Neural crest cell (in vitro differentiated cells): ENCODE measurements at places on chromosomes 2 and 18.
A peak's percentile ranks its signal among the peaks of the same experiment; 100 is the strongest.

- peak; percentile 22 for DNase-seq
Measured at GRCh38 chr2:120892967-120893667, 157.4 kb downstream of the GLI2 start.

- no peak for DNase-seq
Measured at GRCh38 chr2:173997269-173997668, 32.1 kb upstream of the SP3 start.

GRCh38 chr18:75071484-75071785, 137.5 kb downstream of the PTGR3 start:
- DNase-seq = no peak

GRCh38 chr2:10438688-10439087, 9.4 kb downstream of the ODC1 start:
- no peak for DNase-seq

DNA sequence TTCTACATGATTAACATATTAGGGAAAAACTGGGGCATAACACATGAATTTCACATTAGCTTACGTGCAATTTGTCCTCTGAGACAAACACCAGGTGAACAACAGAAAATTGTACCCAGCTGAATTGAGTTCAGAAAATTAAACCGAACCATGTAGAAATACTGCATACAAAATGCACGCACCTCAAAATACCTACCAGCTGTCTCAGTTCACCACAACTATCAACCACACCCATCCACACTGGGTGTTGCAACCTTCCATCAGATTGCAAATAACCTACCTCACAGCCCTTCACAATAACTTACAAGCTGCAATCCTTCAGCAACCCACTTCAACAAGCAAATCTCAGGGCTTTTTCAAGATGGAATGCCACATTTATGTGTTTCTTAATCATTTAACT, 55.9 kb downstream of the UNC50 start:
- no peak for DNase-seq

DNA sequence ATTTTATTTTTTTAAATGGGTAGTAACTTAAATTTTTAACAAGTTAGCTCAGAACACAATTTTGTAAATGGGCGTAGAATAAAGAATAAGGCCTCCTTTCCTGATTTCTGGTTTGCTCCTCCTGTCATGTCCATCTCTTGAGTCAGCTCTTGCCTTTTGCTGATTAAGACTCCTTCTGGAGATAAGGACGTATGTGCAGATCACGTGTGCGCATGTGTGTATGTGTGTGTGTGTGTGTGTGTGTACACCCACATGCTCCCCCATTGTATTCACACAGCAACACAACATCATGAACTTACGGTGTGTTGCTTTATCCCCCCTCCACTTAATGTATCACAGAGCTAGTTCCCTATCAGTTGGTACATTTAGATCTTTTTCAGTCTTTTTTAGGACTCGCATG, 182.9 kb downstream of the PRKCE start:
- DNase-seq = no peak

DNA sequence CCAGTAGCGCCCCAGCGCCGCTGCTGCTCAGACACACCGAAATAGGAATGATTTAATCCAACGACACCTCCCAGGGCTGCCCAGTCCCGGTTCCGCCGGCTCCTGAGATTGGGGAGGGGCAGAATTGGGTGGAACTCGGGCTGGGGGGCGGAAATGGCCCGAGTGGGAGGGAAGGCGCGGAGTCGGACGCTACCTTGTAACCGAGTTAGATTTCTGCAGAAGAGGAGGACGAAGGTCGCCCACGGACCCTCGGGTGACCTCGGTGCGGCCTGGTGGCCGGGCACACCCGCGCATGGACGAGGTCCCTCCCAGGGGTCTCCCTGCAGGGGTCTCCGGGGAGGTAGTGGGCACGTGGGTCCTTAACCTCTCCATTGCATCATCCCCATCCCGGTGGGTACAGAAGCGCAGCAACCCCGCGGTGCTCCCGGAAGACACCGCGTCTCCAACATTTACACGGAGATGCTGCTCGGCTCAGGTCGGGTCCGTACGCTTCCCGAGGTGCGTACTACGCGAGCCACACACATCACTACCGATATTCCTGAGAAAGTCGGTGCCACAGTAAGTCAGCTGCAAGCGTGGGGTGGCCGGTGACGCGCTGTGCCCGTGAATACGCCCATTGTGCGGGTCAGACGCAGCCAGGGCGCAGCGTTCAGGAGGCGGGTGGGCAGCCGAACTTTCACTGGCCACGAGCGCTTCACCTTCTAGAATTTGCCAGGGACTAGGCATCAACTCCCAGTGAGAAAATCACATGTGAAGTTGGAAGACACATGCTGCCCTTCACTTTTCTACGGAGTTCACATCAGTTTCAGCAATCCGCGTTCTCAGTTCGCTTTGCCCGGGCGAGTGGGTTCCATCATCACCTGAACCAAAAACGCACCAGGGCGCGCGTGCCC, 3.0 kb downstream of the ZNF516 start:
- DNase-seq = peak; percentile 34

GRCh38 chr2:174633623-174633930, 36.0 kb upstream of the WIPF1 start:
- DNase-seq = no peak

DNA sequence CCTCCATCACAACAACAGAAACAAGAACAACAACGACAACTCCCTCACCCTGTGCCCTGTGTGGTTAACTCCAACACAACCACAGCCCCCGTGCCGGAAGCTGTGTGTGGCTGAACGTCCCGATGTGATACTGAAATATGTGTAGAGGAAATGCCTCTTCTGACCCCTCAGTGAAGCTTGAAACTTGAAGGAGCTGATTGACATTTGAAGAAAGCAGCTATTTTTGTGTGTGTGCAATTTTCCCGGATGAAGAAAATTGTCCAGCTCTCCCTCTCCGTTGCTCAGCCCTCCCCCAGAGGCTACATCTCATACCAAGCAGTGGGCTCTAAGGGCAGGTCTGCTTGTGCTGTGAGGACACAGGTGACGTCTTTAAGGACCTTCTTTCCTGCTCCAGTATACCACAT, 173.8 kb downstream of the ICOS start:
- no peak for DNase-seq

- no peak for DNase-seq
Measured at GRCh38 chr18:26317398-26317797, 91.2 kb downstream of the TAF4B start.

DNA sequence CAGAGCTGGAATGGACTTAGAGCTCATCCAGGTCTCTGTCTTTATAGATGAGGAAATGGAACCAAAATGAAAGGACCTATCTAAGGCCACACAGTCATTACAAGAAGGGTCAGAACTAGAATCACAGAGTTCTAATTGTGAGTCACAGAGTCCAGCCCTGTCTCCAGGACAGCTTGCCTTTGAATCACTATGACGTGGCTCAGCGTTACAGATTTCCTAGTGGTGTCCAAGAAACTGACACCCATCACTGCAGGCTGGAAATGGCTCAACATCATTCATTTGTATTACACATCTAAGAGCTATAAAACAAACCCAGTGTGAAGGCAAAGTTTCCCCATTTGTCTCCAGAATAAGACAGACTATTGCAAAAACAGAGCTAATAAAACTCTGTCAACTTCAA, 164.3 kb upstream of the SIX2 start:
- no peak for DNase-seq

DNA sequence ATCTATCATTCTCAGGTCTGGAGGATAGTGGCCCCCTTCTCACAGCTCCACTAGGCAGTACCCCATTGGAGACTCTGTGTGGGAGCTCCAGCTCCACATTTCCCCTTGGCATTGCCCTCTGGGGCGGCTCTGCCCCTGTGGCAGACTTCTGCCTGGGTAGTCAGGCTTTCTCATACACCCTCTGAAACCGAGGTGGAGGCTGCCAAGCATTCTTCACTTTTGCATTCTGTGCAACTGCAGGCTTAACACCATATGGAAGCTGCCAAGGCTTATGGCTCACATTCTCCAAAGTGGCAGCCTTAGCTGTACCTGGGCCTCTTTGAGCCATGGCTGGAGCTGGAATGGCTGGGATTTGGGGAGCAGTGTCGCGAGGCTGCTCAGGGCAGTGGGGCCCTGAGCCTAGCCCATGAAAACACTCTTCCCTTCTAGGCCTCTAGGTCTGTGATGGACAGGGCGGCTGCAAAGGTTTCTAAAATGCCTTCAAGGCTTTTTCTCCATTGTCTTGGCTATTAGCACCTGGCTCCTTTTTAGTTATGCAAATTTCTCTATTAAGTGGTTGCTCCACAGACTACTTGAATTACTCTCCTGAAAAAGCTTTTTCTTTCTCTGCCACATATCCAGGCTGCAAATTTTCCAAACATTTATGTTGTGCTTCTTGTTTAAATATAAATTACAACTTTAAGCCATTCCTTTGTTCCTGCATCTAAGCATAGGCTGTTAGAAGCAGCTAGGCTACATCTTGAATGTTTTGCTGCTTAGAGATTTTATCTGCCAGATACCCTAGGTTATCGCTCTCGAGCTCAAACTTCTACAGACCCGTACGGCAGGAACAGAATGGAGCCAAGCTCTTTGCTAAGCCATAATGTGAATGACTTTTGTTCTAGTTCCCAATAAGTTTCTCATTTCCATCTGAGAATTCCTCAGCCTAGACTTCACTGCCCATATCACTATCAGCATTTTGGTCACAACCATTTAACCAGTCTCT, 206.5 kb downstream of the CPS1 start:
- no peak for DNase-seq

DNA sequence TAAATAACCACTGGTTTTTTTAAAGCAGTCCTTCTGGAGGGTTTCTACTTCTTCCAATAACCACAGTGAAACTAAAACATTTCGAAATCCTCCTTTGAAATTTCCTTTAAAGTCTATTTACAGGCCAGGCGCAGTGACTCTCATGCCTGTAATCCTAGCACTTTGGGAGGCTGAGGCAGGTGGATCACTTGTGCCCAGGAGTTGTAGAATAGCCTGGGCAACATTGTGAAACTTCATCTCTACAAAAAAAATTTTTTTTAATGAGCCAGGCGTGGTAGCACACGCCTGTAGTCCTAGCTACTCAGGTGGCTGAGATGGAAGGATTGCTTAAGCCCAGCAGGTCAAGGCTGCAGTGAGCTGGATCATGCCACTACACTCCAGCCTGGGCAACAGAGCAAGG, 15.2 kb downstream of the KIDINS220 start:
- DNase-seq = no peak

GRCh38 chr2:132374961-132375360, 41.6 kb upstream of the GPR39 start:
- no peak for DNase-seq

DNA sequence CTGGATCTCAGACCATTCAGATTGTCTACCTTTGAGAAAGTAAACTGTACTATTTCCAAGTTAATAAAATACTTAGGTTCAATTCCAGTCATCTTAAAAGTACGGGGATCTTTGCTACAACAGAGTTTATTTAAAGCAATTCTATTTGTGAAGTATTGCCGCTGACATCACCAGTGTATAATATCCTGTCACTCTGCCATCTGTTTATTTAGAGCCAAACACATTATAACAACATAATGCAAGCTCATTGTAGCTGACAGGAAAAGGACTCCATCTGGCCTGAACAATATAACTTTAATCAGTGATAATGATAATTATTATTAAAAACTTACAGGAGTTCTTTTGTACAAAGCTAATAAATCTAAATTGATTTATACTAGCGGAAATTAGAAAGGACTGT, 786.8 kb downstream of the ERBB4 start:
- no peak for DNase-seq

DNA sequence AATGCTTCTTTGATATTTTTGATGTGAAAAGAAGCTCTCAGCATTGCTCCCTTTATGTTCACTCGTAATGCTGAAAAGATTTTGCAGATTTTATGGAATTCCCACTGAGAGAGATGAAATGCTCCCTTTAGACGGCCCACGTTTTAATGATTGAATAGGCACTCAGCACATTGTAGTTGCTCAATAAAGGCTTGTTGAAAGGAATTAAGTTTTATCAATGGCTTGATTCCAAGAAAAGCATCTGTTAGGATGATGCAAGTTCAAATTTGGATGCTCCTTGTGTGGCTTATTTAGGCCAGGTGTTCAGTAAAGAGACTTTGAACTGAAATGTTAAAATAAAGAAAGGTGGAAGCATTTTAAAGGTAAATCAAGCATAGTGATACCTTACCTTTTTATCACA, 725.1 kb downstream of the EPHA4 start:
- DNase-seq = no peak

DNA sequence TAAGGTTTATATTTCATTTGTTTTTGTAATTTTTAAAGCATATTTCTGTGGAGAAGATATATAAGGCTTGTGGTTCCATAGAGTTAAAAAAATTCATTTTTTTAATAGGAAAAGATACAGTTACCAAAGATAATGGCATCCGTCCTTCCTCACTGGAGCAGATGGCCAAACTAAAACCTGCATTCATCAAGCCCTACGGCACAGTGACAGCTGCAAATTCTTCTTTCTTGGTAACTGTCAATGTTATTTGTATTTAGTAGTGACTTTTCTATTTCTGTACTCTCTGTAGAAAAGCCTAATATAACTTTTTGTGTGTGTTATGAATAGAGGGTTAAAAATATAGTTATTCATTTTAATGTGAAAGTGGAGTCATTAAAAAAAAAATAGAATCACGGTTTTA, 35.1 kb downstream of the HADHB start:
- no peak for DNase-seq

GRCh38 chr18:5630057-5630899, 86.5 kb upstream of the EPB41L3 start:
- peak; percentile 69 for DNase-seq

- no peak for DNase-seq
Measured at GRCh38 chr18:11857177-11857887, 6.1 kb downstream of the CHMP1B start.

DNA sequence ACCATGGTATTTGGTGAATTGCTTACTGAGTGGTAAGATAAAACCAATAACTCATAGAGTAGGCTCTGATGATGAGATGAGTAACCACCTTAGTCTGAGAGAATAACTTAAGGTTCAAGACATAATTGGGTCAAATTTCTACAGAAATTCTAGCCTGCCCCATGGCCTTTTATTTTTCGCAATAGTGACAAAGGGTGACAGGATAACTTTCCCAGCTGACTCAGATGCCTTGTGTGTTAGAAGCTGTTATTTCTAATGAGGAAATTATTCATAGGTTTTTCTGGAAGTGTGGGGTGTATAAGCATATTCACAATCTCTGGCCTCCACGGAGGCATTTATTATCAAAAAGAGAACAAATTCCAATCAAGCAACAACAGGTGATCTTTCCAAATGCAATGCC, 159.0 kb downstream of the NUP35 start:
- DNase-seq = no peak

DNA sequence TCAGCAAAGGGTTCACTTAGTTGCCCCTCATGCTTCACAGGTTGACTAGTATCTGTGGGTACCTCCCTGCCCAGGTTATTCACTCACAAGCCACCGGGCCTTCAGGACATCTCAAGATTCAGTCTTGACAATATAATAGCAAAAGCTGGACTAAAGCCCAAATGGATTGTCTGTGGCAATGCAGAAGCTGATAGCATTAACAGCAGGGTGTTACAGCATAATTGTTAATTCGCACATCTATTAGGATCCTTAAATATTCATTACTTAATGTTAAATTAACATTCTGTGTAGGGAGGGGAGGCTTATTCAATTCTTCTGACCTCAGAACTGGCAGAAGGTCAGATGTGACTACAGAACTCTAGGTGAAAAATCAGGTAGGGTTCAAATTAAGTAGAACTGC, 20.2 kb upstream of the GTF2A1L start:
- DNase-seq = no peak

- DNase-seq = no peak
Measured at GRCh38 chr2:44679584-44679983, 261.9 kb upstream of the SIX3 start.

- DNase-seq = no peak
Measured at GRCh38 chr2:205865056-205865455, 182.8 kb downstream of the NRP2 start.

- no peak for DNase-seq
Measured at GRCh38 chr2:70941701-70942100, 6.0 kb downstream of the ATP6V1B1 start.

GRCh38 chr2:222268311-222268990, 30.3 kb downstream of the PAX3 start:
- no peak for DNase-seq
